Activated T-cell treated with anti-CD3 and anti-CD28 coated beads, Interleukin-2, amount 50 U/mL, for 72 hours (primary cell): ENCODE measurements at places on chromosomes 7 and 10. TPM values are rescaled to one million over a fixed set of nuclear protein-coding genes. Genes with fewer than 3 reads are reported as not detected.

DNA sequence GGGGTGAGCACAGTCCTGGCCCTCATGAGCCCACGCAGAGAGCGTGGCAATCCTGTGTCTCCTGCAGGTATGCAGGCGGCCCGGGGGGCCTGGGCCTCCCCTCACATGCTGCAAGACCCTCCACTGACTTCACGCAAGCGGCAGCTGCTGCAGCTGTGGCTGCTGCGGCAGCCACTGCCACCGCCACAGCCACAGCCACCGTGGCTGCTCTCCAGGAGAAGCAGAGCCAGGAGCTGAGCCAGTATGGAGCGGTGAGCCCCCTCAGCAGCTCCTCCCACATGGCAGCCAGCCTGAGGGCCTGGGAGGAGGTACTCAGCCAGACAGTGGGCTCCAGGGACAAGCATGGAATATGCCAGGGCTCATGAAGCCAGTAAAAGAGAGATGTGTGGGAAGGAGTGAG, 8.7 kb downstream of the ZMIZ2 start:
- DNase-seq = no peak

The TMEM273 gene
- total RNA-seq = 88.0 TPM

DNA sequence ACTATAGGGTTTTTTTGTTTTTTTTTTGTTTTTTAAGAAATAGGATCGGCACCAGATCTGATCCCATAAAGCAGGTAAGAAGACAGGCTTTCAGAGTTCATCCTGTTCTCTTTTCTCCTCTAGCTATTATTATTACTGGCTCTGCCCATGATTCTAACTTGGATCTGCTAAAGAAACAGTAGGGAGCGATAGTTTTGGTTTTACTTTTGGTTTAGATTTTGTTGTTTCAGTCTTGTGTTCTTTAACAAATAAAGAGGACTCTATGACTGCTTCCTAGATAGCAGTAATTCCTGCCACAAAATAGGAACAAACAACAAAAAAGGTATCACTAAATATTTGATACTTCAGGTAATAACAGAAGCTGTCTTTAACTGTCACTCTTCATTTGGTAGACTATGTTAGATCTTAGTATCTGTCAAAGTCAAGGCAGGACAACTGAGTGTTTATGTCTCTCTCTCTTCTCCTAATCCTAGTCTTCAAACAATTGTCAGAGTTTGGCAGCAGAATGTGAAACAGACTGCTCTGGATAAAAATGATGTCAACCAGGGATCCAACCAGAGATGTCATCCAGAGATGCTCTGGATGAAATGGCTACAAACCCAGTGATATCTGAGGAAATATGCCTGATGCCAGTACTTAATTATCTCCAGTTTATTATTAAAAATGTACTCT, 99.8 kb downstream of the KMT2C start:
- no peak for DNase-seq

GRCh38 chr7:128954830-128955802, 17.4 kb downstream of the IRF5 start:
- DNase-seq = no peak

DNA sequence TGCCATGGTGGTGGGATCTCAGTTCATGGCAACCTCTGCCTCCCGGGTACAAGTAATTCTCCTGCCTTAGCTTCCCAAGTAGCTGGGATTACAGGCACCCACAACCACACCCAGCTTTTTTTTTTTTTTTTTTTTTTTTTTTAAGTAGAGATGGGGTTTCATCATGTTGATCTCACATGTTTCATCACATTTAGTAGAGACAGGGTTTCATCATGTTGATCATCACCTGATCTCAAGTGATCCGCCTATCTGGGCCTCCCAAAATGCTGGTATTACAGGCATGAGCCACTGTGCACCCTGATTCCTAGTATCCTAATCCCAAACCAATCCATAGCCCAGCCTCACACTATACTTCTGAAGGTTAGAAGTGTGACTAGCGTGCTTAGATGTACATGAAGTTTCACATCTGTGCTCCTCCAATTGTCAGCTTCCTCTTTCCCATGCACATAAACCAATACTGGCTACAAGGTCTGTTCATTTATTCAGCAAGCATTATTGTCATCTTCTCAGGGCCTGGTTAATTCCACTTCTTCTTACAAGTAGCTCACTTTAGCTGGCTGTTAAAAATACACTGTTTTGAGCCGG, 6.8 kb upstream of the NAT16 start:
- DNase-seq = no peak

The DLX5 gene
- not detected for total RNA-seq

GRCh38 chr7:123604739-123605138, 3.1 kb downstream of the ASB15 start:
- no peak for DNase-seq

GRCh38 chr7:47488201-47488968, 93.5 kb downstream of the TNS3 start:
- DNase-seq = no peak

The SPDYE9 gene
- not detected for total RNA-seq

DNA sequence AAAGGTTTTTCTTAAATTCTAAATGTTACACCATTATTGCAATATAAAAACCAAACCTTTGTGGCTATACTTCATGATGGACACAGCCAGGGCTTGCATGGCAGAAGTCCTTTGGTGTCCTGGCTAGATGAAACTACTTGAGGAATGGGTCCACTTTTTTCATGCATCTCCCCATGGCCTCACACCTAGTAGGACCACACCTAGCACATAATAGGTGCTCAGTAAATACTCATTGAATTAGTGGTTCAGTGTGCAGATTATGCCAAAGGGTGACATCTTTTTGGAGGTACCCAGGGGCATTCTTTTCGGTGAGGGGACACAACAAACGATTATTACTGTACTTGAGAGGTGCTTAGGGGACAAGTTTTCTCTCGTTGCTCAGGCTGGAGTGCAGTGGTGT, 20.7 kb upstream of the SRGN start:
- no peak for DNase-seq

The ACBD7 gene
- 2.5 TPM for total RNA-seq

The ADRB1 gene
- total RNA-seq = not detected

- no peak for DNase-seq
These were observed 6.9 kb upstream of the VDAC2 start for GRCh38 chr10:75203724-75204123.

The ZCWPW1 gene
- 5.9 TPM for total RNA-seq

DNA sequence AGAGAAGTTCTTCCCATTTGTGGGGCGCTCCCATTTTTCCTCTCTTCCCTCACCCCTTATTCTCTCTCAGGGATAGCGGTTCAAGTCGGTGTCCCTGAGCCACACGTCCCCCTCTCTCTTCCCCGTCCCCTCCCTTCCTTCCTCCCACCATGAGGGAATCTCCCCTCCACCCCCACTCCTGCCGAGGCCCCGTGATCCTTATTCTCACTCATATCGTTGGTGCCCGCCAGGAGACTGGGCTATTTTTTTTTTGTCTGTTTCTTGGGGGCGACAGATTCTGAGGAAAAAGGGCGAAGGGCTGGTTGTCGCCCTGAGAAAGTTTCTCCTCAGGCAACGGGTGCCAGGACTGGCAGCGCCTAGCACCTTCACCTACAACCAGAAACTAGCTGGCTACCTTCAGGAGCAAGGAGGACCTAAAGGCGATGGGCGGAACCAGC, 723 bp downstream of the ZCWPW1 start:
- no peak for DNase-seq

The C10orf90 gene
- not detected for total RNA-seq

The C10orf53 gene
- not detected for total RNA-seq

DNA sequence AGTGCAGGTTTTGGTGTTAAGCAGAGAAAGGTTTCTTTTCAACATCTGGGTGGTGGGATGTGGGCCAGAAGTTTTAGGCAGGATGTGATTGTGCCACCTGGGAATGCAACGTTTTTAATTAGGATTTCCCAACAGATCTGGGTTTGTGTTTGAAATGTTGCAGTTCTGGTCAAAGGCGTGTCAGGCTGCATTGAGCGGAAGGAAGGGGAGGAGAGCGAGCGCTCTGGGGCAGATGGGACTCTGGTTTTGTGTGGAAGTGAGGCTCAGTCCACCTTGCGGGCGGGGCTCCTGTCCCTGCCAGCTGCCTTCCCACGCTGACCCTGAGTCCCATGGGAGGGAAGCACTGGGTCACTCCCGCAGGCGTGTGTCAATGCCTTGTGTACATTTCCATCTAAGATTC, 767.7 kb downstream of the KCNMA1 start:
- no peak for DNase-seq

DNA sequence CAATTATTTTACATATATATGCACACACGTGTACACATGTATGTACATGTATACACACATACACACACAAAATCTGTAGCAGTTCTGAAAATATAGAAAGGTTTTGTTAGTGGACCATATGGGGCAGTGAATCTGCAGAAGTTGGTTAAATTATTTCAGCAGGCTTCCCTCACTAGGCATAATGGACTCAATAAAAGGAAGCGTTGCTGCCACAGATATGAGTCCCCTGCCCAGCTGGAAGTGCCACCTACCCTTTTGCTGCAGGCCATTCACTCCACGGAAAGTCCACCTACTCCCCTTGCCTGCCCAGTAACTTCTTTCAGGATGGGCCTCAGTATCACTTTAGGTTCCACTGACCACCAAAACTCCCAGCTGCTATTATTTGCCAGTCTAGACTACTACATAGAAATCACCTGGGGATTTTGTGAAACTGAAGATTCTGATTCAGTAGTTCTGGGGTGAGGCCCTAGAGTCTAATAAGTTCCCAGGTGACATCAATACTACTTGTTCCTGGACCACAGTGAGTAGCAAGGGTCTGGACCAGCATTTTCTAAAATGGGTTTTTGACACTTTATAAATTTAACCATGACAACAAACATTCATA, 29.3 kb upstream of the CROT start:
- DNase-seq = no peak

The GJD4 gene
- not detected for total RNA-seq

DNA sequence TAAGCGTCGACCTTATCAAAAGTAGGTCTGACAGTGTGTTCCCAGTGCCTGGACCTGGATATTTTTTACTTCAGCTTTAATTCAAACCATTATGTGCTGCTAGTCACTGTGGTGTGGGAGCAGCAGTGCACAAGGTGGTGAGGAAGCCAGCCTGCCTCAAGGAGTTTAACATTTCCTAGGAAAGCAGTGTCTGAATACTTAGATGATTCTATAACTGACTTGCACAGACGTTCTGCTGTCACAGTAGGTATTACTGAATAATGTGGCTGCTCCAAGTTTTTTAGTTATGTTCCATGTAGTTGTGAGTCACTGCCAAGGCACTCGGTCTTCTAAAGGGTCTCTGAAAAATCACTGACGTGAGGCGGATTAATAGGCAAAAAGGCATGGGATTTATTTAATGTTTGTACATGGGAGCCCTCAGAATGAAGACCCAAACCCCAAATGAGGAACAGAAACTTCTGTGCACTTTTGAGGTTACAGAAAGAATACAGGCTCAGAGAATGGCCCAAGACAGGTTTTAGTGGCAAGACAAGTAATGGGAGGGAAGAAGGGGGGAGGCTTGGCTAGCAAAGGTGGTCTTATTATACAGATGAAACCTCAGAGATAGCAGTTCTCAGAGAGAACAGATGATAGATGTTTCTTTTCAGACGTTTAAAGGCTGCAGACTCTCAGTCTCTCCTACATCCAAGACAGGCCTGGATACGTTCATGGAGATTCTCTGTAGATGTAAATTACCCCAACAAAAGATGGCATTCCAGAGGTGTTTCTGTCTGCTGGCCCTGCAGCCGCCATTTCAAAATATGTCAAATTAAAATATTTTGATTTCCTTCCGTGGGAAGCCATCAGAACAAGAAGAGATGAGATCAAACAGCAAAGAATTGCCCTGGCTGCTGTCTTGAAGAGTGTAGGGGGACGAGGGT, 209.3 kb downstream of the SDK1 start:
- DNase-seq = no peak

GRCh38 chr7:39969431-39969830, 19.4 kb downstream of the CDK13 start:
- DNase-seq = no peak

The VAX1 gene
- not detected for total RNA-seq
